ENCODE measurements at places on chromosomes 16 and 17.

- no peak for DNase-seq
Observed at GRCh38 chr17:55734128-55734781, 11.6 kb upstream of the TMEM100 start.

DNA sequence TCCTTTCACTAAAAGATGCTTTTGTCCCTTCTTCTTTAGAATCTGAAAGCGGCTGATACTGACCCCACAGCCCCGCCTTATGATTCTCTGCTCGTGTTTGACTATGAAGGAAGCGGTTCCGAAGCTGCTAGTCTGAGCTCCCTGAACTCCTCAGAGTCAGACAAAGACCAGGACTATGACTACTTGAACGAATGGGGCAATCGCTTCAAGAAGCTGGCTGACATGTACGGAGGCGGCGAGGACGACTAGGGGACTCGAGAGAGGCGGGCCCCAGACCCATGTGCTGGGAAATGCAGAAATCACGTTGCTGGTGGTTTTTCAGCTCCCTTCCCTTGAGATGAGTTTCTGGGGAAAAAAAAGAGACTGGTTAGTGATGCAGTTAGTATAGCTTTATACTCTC, 10.1 kb upstream of the TANGO6 start:
- no peak for DNase-seq

- no peak for DNase-seq
Observed at GRCh38 chr16:67104061-67104460, 5.7 kb upstream of the PHAF1 start.

- DNase-seq = no peak
Observed at GRCh38 chr16:72985148-72985941, 62.6 kb downstream of the ZFHX3 start.

DNA sequence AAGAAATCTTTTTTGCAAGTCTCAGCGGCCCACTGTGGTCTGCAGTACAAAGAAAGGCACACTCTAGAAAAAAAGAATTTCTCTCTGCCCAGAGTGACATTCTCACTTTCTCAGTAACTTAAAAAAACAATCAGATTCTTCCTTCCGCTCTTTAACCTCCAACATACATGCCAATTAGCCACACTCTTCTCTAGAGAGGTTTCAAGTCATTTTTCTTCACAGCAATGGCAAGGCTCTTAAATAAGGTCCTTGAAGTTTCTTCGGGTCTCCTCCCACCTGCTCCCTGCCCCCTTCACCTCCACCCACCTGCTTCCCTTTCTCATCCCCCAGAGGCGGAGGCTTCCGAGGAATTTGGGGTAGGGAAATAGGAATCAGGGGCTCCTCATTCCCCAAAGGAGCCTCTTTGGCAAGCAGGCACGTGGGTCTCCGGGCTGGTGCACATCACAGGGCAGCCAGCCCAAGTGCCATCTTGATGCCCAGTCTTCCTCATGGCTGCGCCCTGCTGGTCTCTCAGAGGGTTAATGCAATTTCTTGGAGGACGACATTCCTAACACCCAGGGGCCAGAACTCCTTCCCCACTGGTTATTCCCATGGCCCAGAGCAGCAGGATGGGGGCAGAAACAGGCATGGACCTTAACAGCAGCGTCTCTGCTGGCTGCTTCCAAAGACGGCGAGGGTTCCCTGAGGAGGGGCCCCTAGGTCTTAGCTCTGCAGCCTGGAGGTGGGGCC, 855 bp upstream of the MEOX1 start:
- DNase-seq = no peak

GRCh38 chr16:56625140-56625942, at the start of gene MT1E:
Gene MT1E, plus strand, starts transcription at chr16:56625781. Its CDS starts 71 bp downstream, at chr16:56625852.
- peak; percentile 65 for DNase-seq

DNA sequence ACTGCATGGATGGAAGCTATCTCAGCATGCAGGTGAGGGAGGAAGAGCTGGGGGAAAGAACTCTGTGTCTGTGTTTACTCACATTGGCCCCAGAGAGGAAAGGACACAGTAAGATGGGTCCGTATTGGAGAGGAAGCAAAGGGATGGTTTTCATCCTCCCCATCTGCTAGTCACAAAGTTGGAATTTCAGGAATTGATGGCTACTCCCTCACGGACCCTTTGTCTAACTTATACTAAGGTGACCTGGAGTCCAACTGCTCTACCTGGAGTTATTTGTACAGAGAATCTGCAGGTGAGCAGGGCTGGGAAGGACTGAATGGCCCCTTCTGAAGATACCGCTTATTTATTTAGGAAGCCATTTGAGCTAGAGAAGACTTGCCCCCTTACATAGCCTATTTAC, 55.1 kb downstream of the WNT3 start:
- no peak for DNase-seq

- DNase-seq = no peak
Observed at GRCh38 chr16:55592306-55592705, 25.8 kb downstream of the CAPNS2 start.

DNA sequence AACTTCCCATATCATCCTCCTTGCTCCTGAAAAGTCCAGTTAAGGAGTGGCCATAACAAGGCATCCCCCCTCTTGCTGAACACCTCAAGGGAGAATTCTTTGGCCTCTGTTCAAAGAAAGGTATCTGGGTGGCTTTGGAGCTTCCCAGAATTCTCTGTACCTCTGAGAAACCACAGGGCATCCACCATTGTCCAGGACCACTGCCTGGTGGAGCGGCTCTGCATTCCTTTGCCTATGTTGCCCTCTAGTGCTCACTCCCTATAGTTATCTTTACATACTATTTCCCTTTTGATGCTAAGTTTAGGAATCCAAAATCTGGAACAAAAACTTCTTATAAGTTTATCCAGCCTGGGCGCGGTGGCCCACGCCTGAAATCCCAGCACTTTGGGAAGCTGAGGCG, 30.3 kb downstream of the CHD9NB start:
- DNase-seq = no peak

DNA sequence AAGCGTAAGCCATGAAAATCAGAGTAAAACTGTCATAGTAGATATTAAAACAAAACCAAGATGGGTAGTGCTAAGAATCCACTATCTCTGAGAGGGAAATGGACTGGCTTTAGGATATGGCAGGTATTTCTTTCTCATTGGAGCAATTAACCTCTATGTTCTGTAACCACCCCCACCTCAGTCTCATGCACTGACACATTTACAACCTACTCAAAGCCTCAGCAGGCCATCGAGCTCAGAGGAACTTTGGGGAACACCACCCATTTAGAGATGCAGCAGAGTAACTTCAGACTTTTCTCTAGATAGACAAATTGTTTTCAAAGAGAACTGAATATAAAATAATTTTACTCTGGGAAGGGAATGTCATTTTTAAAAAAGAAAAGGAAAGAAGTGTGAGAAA, 615.8 kb upstream of the ZFHX3 start:
- DNase-seq = no peak

- no peak for DNase-seq
Observed at GRCh38 chr16:53848950-53849349, 145.0 kb downstream of the FTO start.

DNA sequence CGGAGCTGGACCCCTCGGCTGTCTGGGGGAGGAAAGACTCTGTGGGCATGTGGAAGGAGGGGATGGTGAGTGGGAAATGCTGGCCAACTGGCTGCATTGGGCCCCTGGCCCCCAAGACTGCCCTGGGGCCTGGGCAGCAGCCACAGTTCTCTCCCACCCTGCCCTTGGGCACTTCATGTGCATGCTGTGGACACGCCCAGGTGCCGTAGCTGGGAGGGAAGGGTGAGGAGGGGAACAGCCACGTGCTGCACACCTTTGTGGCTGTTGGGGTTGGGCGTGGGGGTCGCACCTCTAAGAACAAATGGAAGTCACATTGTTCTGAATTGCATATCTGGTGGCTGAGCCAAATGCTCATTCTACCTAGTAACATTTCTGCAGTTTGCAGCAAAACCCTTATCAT, 11.9 kb upstream of the ZNHIT3 start:
- no peak for DNase-seq

DNA sequence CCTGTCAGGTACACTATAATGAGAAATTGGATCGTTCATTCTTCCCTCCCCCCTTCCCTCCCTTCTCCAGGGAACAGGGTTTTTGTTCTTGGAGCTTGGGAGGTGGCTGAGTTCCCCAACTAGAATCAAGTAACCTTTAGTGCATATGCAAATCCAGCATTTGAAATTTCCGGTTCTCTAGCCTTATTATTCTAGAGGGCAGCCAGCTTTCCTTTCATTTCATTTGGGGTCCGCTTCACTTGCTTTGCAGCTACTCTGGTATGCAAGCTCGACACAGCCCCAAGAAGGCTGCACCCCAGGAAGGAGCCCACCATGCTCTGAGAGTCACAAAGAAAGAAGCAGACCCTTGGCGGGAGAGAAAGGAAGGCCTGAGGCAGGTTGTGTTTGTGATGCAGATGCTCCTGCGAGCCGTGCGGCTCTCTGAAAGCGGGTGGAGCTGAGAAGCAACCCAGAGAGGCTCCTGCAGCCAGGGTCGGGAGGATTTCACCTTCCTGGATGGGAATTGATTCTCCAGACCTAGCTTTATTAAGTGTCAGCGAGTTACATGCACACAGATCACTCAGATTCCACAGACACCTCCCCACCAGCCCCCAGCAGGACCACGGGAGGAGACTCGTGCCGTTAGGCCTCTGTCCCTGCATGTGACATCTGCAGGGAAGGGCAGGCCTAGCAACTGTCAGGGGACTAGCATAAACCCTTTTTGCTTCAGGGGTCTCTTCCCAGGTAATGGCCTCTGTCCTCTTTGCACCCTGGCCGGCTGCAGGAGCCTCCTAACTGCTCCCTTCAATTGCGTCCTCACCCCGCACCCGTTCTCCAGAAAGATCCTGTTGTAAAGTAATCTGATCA, 34.5 kb downstream of the PMM2 start:
- no peak for DNase-seq

DNA sequence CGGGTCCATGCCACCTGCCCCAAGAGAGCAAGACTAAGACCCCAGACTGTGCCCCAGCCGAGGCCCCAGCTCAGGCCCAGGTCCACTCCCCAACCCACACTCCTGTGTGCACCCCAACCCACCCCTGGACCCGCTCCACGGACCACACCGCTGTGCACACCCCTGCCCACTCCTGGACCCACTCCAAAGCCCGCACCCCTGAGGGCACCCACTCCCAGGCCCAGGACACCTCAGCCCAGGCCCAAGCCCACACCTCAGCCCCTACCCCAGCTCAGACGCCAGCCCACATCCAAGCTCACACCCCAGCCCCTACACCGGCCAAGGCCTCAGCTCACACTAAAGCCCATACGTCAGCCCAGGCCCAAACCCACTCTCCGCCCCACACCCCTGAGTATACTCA, 1.1 kb downstream of the SPEM3 start:
- no peak for DNase-seq

DNA sequence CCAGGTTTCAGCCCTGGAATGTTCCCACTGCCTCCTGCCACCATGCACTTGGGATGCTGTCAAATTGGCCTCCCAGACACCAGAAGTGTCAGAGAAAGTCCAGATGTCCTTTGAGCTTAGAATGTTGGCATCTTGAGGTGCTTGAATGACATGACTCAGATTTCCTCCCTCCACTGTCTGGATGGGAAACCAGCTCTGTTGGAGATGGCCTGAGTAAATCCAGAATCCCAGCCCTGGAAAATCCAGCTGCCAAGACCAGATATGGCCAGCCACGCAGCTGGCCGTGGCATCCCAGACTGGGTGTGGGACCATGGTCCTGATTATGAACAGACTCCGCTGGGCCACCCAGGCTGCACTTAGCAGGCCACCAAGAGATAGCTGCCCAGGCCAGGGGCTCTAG, 57.0 kb upstream of the CLEC3A start:
- DNase-seq = no peak

GRCh38 chr17:16917671-16918394, 54.1 kb downstream of the TNFRSF13B start:
- no peak for DNase-seq

DNA sequence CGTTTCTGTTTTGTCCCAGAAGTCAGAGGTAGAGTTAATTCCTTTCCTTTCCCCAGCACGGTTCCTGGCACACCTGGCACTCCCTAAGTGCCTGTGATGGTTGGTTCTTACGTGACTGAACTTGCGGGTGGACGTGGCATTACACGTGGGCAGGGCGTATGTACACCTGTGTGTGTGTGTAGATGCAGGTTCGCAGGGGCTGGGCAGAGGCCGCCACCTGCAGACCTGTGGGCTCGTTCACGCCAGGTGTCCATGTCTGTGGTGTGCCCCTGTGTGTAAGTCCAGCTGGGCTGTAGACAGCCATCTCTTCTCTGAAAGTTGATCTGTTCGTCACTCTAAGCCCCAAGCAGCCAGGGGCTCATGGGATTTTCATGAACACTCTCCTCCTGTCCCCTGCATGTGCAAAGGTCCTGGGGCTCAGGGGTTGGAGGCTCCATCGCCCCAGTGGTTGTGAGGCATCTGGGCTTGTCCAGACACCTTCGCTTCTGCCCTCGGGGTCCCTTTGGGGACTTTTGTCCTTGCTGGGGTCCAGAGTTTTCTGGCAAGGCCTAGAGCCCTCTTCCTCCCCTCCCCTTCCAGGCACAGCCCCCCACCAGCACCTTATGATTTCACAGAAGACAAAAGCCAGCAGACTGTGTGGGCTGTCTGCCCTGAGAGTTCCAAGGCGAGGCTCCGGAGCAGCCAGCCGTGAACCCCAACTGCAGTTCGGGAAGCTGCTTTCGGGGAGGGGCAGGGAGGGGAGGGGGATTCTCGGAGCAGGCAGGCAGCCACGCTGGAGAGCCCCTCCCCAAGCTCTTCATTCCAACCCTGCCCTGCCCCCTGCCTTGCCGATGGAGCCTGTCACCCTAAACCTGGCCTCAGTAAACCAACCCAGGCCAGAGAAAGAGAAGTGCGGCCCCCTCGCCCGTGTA, 5.4 kb upstream of the FSCN2 start:
- DNase-seq = no peak

DNA sequence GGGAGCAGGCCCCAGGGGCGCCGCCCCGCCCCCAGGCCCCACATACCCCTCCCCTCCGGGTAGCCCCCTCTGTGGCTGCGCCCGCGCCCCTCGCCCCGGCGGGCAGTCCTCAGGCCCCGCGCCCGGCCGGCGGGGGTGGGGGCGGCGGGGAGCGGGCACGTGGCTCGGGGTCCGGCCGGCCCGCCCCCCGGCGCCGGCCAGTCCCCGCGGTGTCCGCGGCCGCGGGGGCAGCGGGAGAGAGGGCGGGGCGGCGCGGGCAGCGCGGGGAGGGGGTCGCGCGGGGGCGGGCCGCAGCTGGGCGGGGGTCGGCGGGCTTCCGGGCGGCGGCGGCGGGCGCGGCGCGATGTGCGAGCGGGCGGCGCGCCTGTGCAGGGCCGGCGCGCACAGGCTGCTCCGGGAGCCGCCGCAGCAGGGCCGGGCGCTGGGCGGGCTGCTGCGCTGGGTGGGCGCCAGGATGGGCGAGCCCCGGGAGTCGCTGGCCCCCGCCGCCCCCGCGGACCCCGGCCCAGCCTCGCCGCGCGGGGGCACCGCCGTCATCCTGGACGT, 335 bp downstream of the NECAB2 start:
- no peak for DNase-seq

- no peak for DNase-seq
Observed at GRCh38 chr16:87436225-87437172, 44.4 kb downstream of the MAP1LC3B start.

DNA sequence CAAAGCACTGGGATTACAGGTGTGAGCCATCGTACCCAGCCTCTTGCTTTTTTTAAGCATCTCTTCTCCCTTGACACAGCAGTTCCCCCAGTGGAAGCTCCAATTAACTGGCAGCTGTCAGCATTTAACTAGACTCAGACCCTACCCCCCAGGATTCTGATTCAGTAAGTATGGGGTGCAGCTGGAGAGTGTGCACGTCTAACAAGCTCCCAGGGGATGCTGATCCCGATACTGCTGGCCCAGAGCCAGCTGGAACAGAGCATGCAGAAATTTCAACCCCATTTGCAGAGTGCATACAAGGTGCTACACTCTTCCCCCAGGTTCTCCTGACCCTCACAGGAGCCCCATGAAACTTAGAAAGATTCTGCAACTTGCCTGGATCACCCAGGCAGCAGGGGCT, 27.7 kb upstream of the BCO1 start:
- DNase-seq = no peak
